ENCODE measurements at places on chromosomes 4 and X.

GRCh38 chr4:44150091-44150576 is 298.5 kb downstream of the KCTD8 start:
- H3K4me1 ChIP-seq: peaks cover 15% of the 10 kb centered on the region
- no peaks in the 10 kb centered on the region for H3K27me3 ChIP-seq
- H3K36me3 ChIP-seq: no peaks in the 10 kb centered on the region
- H3K4me3 ChIP-seq: no peak overlapping the region
- peak overlapping the region; percentile 59 for H3K27ac ChIP-seq
- DNase-seq: peak; percentile 75

- no peaks in the 10 kb centered on the region for H3K36me3 ChIP-seq
- H3K4me1 ChIP-seq: peaks cover 40% of the 10 kb centered on the region
- peak overlapping the region; percentile 27 for H3K4me3 ChIP-seq
- no peaks in the 10 kb centered on the region for H3K27me3 ChIP-seq
These were observed 4.6 kb downstream of the ARHGAP10 start for GRCh38 chr4:147736458-147736857.

- DNase-seq: no peak
- peaks cover 34% of the 10 kb centered on the region for H3K27me3 ChIP-seq
- H3K27ac ChIP-seq: no peak overlapping the region
- no peaks in the 10 kb centered on the region for H3K36me3 ChIP-seq
- H3K4me1 ChIP-seq: peaks cover 3% of the 10 kb centered on the region
These were observed 43.4 kb upstream of the IQSEC2 start for GRCh38 chrX:53324803-53325202.

- H3K4me1 ChIP-seq: no peaks in the 10 kb centered on the region
- DNase-seq: peak; percentile 10
- H3K36me3 ChIP-seq: no peaks in the 10 kb centered on the region
- H3K4me3 ChIP-seq: peak overlapping the region; percentile 37
- H3K27me3 ChIP-seq: peaks cover 9% of the 10 kb centered on the region
These were observed 978 bp downstream of the HS6ST2 start for GRCh38 chrX:132957211-132958090.

- DNase-seq: peak; percentile 72
- H3K27ac ChIP-seq: peak overlapping the region; percentile 33
- H3K27me3 ChIP-seq: no peaks in the 10 kb centered on the region
- H3K4me3 ChIP-seq: no peak overlapping the region
- H3K4me1 ChIP-seq: peaks cover 4% of the 10 kb centered on the region
- H3K36me3 ChIP-seq: no peaks in the 10 kb centered on the region
These were observed 43.7 kb upstream of the MED14 start for GRCh38 chrX:40778861-40779575.

- H3K27ac ChIP-seq: no peak overlapping the region
- no peak overlapping the region for H3K4me3 ChIP-seq
- H3K36me3 ChIP-seq: no peaks in the 10 kb centered on the region
These were observed 93.2 kb downstream of the SHOX start for GRCh38 chrX:723781-724180.

GRCh38 chrX:5086388-5086787 is 1142.3 kb downstream of the NLGN4X start:
- H3K36me3 ChIP-seq: no peaks in the 10 kb centered on the region
- no peaks in the 10 kb centered on the region for H3K27me3 ChIP-seq
- H3K4me1 ChIP-seq: no peaks in the 10 kb centered on the region
- H3K4me3 ChIP-seq: no peak overlapping the region

DNA sequence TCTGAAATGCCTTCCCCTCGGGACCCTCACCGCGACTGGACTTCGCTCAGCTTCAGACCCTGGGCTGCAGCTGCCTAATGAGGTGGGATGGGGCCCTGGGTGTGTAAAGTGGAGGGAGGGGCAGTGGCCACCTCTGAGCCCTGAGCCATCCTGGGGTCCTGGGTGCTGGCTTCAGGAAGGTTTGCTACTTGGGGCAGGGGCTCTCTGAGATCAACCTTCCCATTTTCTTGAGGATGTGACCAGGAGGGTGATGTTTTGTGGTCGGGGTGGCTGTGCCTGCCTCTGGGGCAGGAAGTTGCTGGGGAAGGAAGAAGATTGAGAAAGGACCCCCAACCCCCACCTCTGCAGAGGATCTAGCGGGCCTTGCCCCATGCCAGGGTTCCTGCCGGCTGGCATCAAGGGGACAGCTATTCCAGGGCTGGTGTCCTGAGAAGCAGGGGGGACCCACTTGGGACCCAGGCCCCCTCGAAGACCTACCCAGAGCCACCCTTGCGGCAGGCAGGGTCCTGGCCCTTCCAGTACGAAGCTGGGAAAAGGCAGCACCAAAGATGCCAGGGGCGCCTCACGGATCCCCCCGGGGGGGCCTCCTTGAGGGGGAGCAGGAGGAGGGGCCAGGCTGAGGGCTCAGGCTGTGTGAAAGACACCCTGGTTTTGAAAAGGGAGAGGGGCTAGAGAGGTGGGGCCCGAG is 6.5 kb downstream of the SH3BP2 start:
- H3K4me1 ChIP-seq: peaks cover 42% of the 10 kb centered on the region
- no peak overlapping the region for H3K27ac ChIP-seq
- no peak overlapping the region for H3K4me3 ChIP-seq
- H3K27me3 ChIP-seq: no peaks in the 10 kb centered on the region

DNA sequence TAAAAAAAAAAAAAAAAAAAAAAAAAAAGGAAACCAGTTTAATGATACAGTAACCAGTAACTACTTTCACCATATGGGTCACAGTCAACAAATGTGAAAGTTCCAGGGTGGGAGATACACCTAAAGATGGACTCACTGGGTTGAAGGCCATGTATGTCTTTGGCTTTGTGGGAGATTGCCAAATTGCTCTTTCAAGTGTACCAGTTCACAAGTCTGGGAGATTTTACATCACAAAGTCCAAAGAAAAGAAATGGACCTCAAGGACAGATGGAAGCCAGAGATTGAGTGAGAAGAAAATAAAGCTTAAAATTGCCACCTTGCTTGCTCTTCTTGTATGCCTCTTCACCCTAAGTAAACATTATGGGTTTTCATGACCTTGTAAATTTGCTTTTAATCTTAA is 65.3 kb downstream of the NHS start:
- H3K4me3 ChIP-seq: no peak overlapping the region
- no peaks in the 10 kb centered on the region for H3K27me3 ChIP-seq
- H3K4me1 ChIP-seq: peaks cover 18% of the 10 kb centered on the region
- no peaks in the 10 kb centered on the region for H3K36me3 ChIP-seq
- no peak for DNase-seq
- H3K27ac ChIP-seq: no peak overlapping the region

DNA sequence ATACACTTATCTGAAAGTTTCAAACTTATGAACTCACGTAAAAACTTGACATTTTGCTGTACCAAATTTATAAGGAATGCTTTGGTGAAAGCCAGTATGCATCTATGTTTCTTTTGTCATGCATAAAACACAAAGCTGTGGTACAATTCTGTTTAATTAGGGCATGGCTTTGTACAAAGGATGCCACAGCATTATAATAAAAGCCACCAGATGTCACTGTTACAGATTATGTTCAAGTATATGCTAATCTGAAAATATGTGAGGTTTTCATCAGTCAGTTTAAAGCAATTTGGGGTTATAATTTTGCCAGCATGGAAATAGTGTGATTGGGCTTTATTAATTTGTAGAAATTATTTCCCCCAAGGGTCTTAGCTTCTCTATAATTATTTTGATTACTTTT is 69.0 kb downstream of the ATOH1 start:
- H3K4me3 ChIP-seq: no peak overlapping the region
- no peaks in the 10 kb centered on the region for H3K27me3 ChIP-seq
- no peaks in the 10 kb centered on the region for H3K36me3 ChIP-seq
- DNase-seq: no peak

DNA sequence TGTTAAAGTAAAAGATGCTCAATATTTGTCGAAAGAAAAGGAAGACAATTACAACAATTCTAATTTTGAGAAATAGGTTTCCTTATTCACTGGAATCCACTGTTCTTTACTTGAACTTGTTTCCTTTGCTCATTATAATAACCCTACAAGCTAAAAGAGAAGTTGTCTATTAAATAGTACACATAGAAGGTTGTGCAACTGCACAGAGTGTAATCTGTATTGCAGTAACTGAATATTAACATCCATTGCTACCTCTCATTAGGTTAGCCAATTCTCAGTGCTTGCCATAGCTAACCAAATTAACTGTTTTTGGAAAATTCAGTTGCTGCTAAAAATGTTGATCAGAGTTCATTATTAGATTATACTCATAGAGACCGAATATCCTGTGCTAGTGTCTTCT is 120.0 kb downstream of the PDLIM5 start:
- no peak overlapping the region for H3K4me3 ChIP-seq
- H3K4me1 ChIP-seq: peaks cover 21% of the 10 kb centered on the region
- no peak for DNase-seq
- peaks cover 10% of the 10 kb centered on the region for H3K36me3 ChIP-seq
- H3K27me3 ChIP-seq: no peaks in the 10 kb centered on the region

GRCh38 chrX:153704021-153704526 is 16.3 kb downstream of the SLC6A8 start:
- no peaks in the 10 kb centered on the region for H3K27me3 ChIP-seq
- H3K27ac ChIP-seq: no peak overlapping the region
- peaks cover 5% of the 10 kb centered on the region for H3K4me1 ChIP-seq
- no peak for DNase-seq
- no peaks in the 10 kb centered on the region for H3K36me3 ChIP-seq
- no peak overlapping the region for H3K4me3 ChIP-seq

DNA sequence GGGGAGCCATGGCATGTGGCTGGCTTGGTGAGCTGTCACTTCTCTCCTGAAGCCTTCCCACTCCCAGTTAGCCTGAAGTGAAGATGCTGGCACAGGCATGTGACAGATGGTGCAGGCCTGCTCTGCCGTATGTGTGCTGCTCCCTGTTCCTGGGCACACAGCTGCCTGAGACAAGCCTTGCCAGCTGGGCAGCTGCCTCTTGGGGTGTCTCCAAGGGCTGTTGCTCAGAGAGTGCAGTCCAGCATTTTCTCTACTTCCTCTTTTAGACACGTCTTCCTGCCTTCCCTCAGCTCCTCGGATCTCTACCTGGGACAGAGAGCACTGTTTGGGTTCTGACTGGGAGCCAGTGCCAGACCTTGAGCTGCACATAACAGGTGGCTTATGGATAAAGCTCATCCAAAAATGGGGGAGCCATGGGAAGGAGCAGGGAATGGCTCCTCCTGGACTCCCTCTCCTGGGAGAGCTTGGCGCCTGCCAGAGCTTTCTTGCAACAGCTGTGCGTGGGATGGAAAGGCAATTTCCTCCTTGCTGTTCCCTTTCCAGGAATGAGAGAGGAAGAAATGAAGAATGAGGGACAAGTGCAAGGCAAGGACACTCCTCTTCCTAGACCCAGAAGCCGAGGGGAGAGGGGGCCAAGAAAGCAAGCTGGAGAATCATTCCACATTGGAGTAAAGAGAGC is 132.9 kb downstream of the MSL3 start:
- no peak for DNase-seq
- no peaks in the 10 kb centered on the region for H3K27me3 ChIP-seq
- H3K4me3 ChIP-seq: no peak overlapping the region

- H3K36me3 ChIP-seq: no peaks in the 10 kb centered on the region
- H3K4me3 ChIP-seq: no peak overlapping the region
- H3K27me3 ChIP-seq: no peaks in the 10 kb centered on the region
- no peak overlapping the region for H3K27ac ChIP-seq
- no peak for DNase-seq
These were observed 722.6 kb downstream of the ADGRL3 start for GRCh38 chr4:61922766-61923165.

- no peaks in the 10 kb centered on the region for H3K27me3 ChIP-seq
- H3K36me3 ChIP-seq: no peaks in the 10 kb centered on the region
- DNase-seq: no peak
- peaks cover 34% of the 10 kb centered on the region for H3K4me1 ChIP-seq
- H3K27ac ChIP-seq: no peak overlapping the region
- no peak overlapping the region for H3K4me3 ChIP-seq
These were observed 53.7 kb upstream of the TADA2B start for GRCh38 chr4:6989331-6989923.
